ENCODE measurements at places on chromosomes 6 and 20.
A peak's percentile ranks its signal among the peaks of the same experiment; 100 is the strongest.

GRCh38 chr6:25392372-25392771 lies 113.2 kb downstream of the CARMIL1 start:
- DNase-seq, result no peak

- no peak for DNase-seq
Observed at GRCh38 chr6:137815692-137816091, 51.4 kb upstream of the TNFAIP3 start.

DNA sequence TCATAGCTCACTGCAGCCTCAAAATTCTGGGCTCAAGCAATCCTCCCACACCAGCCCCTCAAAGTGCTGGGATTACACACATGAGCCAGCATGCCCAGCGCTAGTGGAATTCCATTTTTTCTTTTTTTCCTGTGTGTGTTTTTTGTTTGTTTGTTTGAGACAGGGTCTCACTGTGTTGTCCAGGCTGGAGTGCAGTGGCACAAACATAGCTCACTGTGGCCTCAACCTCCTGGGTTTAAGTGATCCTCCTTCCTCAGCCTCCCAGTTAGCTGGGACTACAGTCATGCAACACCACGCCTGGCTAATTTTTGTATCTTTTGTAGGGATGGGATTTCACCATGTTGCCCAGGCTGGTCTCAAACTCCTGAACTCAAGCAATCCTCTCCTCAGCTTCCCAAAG lies 14.1 kb upstream of the PARD6B start:
- DNase-seq, result no peak

DNA sequence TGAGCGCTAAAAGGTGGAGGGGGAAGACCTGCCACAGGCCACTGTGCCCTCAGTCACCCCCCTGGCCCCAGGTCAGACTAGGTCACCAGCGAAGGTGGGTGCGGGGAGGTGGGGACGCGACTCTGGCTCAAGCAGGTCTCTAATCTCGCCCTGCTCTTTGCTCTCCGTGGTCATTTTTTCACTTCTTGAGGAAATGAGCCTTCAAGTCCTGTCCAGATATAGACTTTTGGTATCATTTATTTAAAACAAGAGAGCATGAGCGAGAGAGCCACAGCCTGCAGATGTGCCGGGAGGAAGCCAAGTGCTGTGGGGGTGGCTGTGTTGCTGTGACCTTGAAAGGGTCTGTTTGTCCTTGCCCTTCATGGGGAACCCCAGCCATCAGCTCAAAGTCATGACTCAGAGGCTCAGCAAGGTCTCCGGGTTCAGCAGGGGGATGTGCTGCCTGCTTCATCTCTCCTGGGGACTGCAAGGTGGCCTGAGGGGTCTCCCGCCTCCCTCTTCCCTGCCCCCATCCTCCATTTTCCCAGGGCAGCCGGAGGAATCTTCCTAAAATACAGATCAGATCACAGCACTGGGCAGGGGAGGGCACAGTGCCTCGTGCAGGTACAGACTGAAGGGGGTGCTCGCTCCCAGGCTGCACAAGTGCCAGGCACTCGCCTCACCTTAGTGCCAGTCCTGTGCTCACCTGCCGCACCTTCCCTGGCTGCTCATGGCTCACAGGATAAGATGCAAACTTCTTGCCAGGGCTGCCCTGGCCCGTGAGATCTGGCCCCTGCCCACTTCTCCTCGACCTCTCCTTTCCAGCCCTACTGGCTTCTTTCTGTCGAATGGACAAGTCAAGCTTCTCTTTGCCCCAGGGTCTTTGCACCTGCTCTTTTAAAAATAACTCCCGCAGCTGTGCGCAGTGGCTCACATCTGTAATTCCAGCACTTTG lies 26.5 kb downstream of the SULF2 start:
- no peak for DNase-seq

GRCh38 chr20:25233016-25233772 lies 14.7 kb upstream of the PYGB start:
- no peak for DNase-seq

GRCh38 chr20:48829940-48830339 lies 2.1 kb upstream of the PREX1 start:
- no peak for DNase-seq

GRCh38 chr20:4195499-4195898 lies 180.1 kb upstream of the RNF24 start:
- DNase-seq, result no peak

- DNase-seq, result no peak
Observed at GRCh38 chr6:21592953-21593352, 598 bp upstream of the SOX4 start.

- DNase-seq, result peak; percentile 85
Observed at GRCh38 chr20:47317127-47317895, 39.2 kb downstream of the ZMYND8 start.

GRCh38 chr6:7260291-7261031 lies 52.5 kb downstream of the SSR1 start:
- DNase-seq, result no peak

DNA sequence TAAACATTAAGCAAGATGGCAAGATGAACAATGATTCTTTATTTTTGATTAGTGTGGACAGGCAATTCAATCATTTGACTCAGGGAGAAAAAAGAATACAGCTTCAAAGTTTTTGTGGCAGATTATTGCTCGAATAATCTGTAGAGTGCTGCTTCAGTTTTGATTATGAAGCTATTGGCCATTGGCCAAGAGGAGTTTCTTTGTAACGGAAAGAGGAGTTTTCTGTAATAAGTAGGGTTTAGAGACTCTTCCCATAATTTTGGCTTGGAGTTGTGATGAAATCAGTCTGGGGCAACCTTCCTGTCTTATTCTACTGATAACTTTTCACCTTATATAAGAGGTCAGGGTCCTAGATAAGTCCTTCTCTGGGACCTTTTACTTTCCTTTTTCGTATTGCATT lies 256.7 kb upstream of the RAB32 start:
- DNase-seq, result no peak

- DNase-seq, result no peak
Observed at GRCh38 chr20:20321134-20321533, 46.8 kb upstream of the INSM1 start.

DNA sequence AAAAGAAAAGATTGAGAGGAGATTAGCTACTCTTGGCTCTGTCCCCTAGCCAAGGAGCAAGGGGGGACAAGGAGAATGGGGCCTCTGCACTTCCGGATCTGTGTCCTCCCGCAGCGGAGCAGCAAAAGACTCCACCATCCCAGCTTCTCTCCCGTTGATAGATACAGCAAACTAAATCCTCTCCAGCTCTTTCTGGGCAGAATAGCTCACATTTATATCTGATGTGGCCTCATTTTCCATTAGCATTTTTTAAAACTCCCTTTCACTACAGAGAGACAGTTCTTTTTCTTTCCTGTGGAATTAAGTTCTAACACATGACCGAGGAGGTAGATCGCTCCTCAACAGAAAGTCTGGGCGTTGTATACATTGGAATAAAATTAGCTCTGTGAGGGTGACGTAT lies 260.9 kb upstream of the SOX4 start:
- DNase-seq, result no peak

DNA sequence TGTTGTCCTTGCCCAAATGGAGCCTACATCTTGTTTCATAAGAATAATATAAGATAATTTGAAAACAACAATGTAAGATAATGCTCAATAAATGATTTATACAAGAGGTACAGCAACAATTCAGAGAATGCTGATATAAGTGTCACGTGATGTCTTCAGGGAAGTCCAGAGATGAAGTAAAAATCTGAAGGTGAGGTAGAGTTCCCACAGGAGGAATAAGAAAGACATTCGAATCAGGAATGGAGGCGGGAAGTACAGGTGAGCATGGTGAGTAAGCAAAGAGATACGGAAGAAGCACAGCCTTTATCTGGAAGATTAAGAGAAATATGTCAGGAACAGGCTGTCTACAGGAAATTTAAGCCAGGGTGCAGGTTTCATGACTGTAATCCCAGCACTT lies 165.9 kb upstream of the MARCKS start:
- DNase-seq, result no peak

DNA sequence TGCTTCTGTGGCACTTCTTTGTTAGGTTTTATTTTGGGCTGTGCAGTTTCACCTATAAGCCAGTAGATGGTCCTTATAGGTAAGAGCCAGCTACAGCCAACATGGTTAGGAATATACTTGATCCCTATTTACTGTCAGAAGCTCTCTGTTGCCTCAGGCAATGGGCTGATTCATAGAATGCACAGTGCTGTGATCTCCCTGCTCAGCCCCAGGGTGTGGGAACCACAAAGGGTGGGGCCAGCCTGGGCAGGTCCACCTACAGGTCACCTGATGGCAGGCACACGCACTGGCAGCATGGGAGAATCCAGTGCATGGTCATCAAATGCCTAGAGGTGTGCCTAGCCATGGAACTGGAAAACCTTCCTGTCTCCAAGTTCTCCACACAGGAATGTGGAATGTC lies 191.9 kb downstream of the MOXD1 start:
- no peak for DNase-seq

GRCh38 chr6:5191222-5191621 lies 69.5 kb downstream of the LYRM4 start:
- DNase-seq, result no peak

DNA sequence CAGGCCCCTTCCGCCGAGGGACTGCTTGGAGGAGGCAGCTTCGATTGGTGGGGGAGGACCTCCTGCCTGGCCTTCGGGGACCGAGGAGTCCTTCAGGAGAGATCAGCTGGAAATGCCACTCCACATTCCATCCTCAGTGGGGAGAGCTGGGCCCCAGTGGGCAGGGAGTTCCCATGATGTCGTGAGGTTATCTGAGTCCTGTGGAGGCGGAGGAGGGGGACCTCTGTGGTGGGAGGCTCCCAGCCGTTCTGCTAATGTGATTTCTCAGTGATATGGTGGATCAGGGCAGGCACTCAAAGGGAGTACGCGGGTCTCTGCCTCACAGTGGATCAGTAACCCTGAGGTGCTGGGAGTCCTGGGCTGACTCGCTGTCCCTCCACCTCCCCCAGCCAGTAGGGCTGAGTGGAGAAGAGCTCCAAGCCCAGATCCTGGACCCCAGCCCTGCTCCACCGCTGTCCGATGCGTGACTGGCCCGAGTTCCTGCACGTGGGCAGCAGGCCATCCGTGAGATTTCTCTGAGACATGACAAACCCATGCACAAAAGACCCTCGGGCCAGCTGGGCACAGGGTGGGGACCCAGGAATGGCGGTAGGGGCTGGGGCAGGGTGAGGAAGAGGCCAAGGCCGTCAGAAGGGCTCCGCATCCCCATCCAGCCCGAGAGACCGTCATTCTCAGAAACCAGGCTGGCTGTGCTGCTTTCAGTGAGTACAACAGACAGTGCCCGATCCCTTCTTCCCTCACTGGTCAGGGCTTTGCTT lies 195.8 kb downstream of the TAF4 start:
- no peak for DNase-seq

- no peak for DNase-seq
Observed at GRCh38 chr20:6583134-6583738, 184.2 kb upstream of the BMP2 start.

DNA sequence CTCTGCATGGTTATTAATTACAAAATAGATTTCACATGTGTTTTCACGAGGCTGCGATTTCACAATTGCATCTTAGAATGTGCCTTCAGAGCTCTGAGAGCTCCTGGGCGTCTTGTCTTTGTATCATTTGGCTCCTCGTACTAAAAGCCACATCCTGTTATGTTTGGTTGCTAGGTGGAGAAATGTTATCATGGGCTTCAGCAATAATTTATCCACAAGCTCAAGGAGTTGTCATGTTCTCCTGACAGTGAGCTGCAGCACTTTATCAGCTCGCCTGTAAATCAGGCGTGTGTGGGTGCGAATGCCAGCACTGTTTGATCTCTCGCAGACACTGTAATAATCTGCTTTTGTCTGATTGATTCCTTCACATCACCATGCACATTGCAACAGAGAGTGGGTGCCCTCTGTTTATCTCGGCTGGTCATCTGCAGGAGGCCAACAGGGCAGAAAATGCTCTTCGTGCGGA lies 218.6 kb upstream of the ZFP64 start:
- peak; percentile 51 for DNase-seq

- peak; percentile 28 for DNase-seq
Observed at GRCh38 chr6:105153676-105154075, 26.1 kb downstream of the POPDC3 start.

GRCh38 chr6:135395136-135395535 lies 102.4 kb downstream of the AHI1 start:
- DNase-seq, result no peak

DNA sequence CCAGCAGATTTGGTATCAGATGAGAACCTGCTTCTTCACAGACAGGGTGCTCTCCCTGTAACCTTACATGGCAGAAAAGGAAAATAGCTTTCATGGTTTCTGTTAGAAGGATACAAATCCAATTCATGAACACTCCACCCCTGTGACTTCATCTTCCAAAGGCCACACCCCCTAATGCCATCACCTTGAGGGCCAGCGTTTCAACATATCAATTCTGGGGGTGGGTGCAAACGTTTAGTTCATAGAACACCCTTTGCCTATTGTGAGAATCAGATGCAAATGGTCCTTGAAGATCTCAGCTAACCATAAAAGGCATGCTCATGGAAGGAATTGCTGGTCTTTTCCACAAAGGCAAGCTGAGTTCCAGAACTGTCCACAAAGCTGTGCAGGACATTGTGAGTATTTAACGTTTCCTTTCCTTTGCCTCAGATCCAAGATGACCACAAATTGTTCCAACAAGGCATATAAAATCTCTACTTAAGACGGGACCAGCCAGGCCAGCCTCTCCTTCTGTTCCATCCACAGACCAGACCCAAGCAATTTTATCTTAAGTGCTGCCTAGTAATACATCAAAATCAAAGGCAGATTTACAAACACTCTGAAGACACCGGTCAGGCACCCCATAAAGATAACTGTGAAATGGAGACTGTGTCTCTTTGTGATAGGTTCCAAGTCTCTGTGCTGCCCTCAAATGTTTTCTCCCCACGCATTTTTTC lies 34.7 kb upstream of the SSTR4 start:
- no peak for DNase-seq

- DNase-seq, result no peak
Observed at GRCh38 chr20:59024111-59024530, 4.9 kb downstream of the TUBB1 start.

DNA sequence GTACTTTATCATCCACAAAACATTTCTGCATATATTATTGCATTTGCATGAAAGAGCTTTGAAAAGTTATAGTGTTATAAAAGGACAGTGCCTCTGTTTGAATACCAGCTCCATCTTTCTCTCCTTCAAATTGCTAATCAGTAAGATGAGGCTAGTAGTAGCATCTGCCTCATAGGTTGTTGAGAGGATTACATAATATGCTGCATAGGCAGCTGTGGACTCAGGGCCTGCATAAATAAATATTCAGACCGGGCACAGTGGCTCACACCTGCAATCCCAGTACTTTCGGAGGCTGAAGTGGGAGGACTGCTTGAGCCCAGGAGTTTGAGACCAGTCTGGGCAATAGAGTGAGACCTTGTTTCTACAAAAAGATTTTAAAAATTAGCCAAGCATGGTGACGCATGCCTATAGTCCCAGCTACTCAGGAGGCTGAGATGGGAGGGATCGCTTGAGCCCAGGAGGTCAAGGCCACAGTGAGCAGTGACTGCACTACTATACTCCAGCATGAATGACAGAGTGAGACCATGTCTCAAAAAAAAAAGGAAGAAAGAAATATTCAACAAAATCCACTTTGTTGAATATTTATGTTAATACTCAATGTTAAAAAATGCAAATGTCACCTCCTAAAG lies 18.3 kb upstream of the SEC63 start:
- no peak for DNase-seq

- no peak for DNase-seq
Observed at GRCh38 chr6:108166664-108167448, 1.0 kb downstream of the NR2E1 start.

GRCh38 chr6:144855375-144855774 lies 570.2 kb downstream of the UTRN start:
- DNase-seq, result no peak

GRCh38 chr6:168225471-168225911 lies 94.1 kb downstream of the DACT2 start:
- DNase-seq, result no peak

All from T-helper 1 cell (primary cell).